ENCODE measurements at places on chromosomes 5 and 9.

DNA sequence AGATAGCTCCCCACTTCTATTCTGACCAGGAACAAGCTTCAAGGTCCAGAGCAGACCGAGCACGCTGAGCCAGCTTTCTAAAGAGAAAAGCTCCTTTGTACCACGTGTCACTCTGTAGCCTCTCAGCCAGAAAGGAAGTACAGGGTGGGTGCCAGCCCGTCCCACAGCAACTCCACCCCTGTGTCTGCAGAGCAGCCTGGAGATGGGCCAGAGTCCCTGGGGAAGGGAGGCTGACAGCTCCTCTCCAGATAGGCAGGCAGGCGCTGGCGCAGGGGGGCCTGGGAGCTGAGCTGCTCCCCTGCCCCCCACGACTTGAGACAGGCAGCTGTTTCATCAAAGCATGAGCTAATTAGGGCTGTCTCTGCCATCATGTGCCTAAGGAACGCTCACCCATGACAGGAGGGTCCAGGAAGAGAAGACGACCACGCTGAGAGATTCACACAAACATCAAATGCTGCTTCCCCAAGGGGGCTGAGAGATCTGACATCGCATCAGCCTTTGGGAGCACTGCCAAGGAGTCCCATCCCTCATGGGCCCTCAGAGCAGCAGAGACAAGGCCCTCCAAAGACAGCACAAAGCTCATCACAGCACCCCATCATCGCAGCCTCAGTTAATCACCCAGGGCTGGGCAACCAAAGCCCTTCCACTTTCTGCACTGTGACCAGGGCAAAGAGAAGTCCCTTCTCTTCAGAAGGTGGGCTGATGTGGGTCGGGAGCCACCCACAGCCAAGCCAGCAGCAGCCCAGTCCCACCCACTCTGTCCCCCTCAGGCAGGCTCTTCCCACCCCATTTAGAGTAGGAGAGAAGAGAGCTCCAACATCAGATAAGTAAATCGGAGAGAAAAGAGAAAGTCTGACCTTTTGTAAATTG lies 78.5 kb upstream of the LRRTM2 start:
- no peak for DNase-seq

DNA sequence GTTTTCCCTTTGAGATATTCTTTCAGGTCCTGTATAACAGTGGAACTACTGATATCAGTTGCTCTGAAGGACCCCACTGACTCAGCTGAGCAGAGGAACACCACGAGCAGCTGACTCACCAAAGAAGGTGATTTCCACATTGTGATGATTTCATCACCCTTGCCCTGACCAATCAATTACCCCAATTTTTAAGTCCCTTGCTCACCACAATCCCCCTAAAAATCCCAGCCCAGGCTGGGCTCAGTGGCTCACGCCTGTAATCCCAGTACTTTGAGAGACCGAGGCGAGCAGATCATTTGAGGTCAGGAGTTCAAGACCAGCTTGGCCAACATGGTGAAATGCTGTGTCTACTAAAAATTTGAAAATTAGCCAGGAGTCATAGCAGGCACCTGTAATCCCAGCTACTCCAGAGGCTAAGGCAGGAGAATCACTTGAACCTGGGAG lies 125.3 kb upstream of the ABCA1 start:
- peak; percentile 36 for DNase-seq

- no peak for DNase-seq
Measured at GRCh38 chr5:84086511-84086910, 298.2 kb downstream of the EDIL3 start.

DNA sequence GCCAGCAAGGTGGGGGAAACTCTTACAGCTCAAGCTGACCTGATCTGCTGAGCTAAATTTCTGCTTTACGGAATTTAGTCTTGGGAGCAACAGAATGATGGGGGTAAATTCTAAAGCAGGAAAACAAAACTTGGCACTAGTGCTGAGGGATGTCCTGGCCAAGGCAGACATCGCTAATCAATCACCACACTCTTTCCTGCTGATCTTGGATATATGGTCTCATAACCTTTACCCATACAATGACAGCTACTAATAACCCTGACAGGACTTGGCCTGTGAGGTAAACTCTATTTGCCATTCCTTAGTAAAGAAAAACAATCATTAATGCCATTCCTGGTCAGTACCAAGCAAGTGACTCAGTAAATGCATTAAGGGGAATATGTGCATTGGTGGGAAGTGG lies 51.5 kb downstream of the PPARGC1B start:
- DNase-seq, result no peak

DNA sequence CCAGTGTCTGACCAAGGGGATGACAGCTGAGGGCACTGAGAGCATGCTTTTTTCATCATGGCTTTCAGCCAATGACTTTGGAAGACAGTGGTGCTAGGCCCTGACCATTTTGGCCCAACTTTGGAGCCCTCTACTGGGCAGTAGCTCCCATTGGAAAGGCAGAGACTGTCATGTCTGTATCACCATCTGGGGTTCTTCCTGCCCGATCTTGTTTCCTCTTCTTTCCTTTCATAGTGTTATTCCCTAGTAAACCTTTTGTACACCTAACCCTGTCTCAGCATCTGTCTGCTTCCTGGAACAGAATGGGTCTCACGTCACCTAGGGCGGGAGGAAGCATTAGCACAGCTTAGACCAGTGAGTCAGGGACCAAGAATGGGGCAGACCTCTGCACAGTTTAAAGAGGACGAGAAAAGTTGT lies 97.4 kb upstream of the MAST4 start:
- no peak for DNase-seq

GRCh38 chr5:142427015-142427364 lies 102.2 kb upstream of the SPRY4 start:
- DNase-seq, result no peak

DNA sequence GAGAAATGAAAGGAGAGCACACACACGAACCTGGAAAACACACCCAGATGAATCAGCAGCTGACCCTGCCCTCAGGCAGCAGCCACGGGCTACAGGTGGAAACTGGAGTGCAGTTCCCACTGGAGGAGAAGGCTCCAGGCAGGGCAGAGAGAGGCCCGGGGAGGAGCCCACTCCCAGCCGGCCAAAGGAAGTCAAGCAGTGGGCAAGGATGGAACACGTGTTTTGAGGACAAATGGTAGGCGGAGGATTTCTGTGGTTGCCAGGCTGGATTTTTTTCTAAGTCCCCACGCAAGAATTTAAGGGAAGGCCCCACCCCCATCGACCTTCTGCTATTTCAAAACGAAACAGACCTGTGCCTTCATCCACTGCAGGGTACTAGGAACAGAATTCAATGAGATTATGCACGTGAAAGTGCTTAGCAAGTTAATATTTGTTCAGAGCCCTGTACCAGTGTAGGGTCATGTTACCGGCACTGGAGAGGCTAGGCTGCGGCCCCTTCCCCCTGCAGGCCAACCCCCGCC lies 6.8 kb downstream of the EPB41L4B start:
- no peak for DNase-seq

DNA sequence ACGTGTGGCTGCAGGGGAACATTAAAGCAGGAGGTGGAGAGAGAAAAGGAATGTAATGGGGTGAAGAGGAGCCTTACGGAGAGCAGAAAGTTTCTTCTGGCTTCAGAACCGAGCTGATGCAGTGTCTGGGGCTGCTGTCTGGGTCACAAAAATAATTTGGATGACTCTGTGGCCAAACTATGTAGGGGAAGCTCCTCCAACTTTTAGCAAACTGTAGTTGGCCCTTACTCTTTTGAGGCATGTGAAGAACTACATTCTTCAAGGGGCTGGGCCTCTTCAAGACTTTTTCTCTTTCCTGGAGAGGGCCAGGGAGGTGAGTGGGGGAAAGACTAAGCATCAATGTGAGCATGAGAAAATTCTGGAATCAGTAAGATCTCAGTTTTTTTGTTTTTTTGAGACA lies 31.9 kb upstream of the SPARC start:
- DNase-seq, result no peak

- no peak for DNase-seq
Measured at GRCh38 chr9:14992081-14992480, 81.9 kb upstream of the FREM1 start.

DNA sequence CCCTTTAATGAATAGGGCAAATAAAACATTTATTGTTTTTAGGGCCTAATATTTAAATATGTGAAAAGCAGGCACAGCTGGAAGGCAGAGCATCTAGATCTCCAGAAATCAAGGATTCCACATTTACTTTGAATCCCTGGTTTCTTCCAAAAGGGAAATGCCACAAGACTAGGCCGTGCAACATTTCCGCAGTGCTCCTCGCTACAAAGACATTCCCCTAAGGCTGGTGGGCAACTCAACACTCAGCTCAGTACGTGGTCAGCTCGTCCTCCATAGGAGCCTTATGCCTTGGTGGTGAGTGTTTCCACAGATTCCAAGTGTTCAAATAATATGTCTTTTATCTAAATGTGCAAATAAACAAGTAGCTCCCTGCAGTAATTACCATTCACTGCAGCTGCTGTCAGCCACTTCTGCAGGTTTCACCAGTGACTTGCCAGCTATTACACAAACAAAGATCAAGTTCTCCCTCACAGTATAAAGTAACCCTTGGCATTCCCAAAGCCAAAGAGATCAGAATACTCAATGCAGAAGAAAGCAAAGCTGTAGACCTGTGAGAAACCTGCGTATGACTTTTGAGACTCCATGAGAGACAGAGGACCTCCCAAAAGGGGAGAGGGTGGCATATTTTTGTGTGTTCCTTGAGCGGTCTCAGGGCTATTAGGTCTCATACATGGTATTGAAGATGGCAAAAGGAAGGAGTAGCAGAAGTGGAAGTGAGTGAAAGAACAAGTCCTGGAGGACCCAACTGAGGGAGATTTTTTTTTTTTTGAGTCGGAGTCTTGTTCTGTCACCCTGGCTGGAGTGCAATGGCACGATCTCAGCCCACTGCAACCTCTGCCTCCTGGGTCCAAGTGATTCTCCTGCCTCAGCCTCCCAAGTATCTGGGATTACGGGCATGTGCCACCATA lies 38.0 kb upstream of the TENT2 start:
- DNase-seq, result no peak

- DNase-seq, result no peak
Measured at GRCh38 chr5:73265641-73266040, 92.6 kb downstream of the TMEM174 start.

- DNase-seq, result no peak
Measured at GRCh38 chr5:83107692-83108420, 30.5 kb downstream of the XRCC4 start.

- no peak for DNase-seq
Measured at GRCh38 chr9:115972843-115973595, 180.6 kb upstream of the PAPPA start.

DNA sequence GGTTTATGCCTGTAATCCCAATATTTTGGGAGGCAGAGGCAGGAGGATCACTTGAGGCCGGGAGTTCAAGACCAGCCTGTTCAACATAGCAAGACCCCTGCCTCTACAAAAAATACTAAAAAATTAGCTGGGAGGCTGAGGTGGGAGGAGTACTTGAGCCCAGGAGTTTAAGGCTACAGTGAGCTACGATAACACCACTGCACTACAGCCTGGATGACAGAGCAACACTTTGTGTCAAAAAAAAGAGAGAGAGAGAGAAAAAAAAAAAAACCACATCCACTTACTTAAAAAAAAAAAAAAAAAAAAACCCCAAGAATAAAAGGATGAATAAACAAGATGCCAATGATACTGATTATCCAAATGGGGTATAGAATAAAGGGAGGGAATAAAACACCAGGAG lies 14.4 kb downstream of the CARNMT1 start:
- DNase-seq, result no peak

DNA sequence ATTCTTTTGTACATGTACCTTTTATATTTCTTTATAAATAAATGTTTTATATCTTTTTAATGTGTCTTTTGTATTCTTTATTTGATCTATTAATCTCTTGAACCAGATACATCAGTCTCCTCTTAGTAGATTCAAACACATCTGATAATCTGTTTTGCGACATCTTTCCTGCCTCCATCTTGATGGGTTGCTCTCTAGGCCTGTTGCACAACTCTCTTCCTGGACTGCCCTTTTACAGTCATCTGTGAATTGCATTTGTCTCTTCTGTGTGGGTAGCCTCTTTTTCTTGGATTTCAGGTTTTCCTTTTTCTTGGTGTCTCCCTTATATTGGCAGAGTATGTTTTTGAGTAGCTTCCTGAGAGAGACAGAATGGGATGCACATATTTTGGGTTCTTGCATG lies 6.2 kb downstream of the ZFYVE16 start:
- no peak for DNase-seq

DNA sequence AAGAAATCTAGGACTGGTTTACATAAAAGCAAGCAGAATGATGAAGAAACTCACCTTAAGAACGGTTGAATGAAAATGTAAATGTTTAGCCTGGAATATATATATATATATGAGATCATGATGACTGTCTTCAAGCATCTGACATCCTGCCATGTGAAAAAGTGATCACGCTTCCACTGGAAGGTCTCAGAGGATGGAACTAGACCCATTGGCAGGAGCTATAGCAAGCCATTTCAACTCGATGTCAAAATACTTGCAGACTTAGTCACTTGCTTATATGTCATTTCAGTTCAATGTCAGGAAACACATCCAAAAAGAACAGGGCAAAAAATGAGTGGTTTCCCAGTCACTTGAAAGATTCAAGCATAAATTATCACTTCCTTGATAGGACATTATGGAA lies 22.2 kb upstream of the TMEM161B start:
- no peak for DNase-seq

DNA sequence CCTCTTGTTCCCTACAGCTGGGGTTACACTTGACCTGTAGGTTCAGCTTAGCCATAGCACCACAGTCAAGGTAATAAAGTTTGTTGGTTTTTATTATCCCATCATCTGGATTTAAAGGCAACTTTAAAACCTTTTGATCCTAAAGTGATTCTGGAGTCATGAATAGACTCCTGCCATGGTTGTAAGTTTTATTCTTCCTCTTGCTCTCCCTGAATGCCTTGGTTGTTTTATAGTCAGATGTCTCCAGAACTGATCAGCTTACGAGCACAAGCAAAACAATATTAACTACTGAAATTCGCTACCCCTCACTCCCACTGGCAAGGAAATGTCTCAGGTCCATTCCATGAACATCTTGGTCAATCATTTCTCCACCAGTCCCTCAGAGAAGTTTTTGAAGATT lies 1328.6 kb downstream of the PTPRD start:
- no peak for DNase-seq

- DNase-seq, result no peak
Measured at GRCh38 chr5:149598966-149599365, 17.7 kb downstream of the ARHGEF37 start.

DNA sequence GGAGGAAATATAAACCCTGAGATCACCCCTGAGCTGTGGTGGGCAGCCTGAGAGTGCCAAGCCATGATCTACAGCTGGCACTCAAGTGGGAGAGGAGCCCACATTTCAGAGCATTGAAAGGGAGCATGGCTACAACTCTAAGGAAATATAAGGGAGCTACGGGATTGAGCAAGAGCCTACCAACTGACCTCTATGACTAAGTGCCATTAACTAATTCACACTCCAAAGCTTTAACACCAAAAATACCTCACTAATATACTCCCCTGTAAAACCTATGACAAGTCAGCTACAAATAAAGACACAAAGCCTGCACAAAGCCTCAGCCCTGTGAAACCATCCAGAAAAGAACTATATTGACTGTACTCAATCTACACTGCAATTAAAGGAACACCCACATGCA lies 286.8 kb upstream of the RPS23 start:
- no peak for DNase-seq

GRCh38 chr5:36734422-36734821 lies 128.0 kb downstream of the SLC1A3 start:
- no peak for DNase-seq
